Non-pigmented ciliary epithelial cell (primary cell): ENCODE measurements at places on chromosomes 5 and 9.

DNA sequence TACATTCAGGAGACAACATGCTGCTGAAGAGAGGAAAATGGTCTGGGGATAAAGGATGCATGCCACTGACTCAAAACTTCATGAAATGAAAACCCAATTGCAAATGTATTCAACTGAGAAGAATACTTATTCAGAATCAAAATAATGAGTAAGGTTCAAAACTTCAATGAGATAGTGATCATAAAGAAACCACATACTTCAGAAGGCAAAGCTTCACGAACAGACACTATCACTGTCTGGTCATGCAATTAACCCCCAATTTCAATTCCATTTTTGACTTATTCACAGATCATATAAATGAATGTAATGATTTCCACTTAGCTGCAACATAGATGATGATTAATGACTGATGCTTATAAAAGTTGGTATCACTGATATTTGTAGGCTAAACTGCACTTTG is 33.0 kb upstream of the CTNNAL1 start:
- no peak for DNase-seq

DNA sequence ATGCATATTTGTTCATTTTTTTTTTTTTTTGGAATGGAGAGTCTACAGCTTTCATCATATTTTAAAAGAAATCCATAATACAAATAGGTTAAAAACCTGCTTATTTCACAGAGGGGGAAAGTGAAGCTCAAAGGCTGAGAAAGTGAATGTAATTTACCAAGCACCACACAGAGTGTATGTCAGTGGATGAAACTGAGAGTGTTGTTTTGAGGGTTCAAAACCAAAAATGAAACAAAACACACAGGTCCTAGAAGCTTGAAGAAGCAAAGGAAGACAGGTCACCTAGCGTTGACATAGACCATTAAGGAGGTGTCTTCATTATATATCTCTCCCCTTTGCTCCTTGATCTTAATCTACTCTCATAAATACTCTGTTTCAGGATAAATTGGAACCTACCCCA is 7.5 kb downstream of the NMUR2 start:
- DNase-seq = no peak

- DNase-seq = no peak
Measured at GRCh38 chr5:80122579-80122978, 87.4 kb downstream of the THBS4 start.

GRCh38 chr9:7509576-7510145 is 289.9 kb downstream of the DMAC1 start:
- DNase-seq = no peak

GRCh38 chr5:169161022-169161680 is 139.8 kb downstream of the SLIT3 start:
- DNase-seq = no peak

DNA sequence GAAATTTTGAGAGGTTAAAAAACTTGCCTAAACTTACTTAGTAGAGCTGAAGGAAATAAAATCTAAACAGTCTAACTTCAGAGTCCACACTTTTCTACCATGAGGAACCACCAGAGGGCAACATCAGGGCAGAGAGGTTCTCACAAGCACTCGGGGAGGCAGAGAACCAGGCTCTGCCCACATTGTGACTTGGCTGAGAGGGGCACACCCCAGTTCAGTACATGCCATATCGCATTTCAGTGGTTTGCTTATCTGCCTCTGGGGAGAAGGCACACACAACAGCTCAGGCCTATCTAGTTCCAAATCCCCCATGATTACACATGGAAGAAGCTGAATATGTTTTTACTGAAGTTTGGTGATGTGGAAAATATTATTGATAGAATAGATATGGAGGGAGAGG is 49.2 kb downstream of the EQTN start:
- DNase-seq = no peak
